A549 treated with Hydrocortisone at 1 μM for 4 hours (cell line): ENCODE measurements at places on chromosomes 1 and 21. TPM values are rescaled to one million over a fixed set of nuclear protein-coding genes. Genes with fewer than 3 reads are reported as not detected.

FCAMR gene
- 0.08 TPM in 1 of 5 replicates, not detected in the others for total RNA-seq

FMOD gene
- 0.03 to 0.06 TPM (median 0.06 TPM) in 3 of 5 replicates, not detected in the others for total RNA-seq

DFFB gene
- total RNA-seq: 3.1 to 4.1 TPM (median 3.5 TPM) in 5 replicates

GSTM1 gene
- total RNA-seq: not detected in 5 replicates

KRTAP10-5 gene
- total RNA-seq: not detected in 5 replicates

CCNL2 gene
- total RNA-seq: 42.3 to 54.3 TPM (median 50.5 TPM) in 5 replicates

TRIM46 gene
- 1.7 to 2.9 TPM (median 2.7 TPM) in 5 replicates for total RNA-seq

C8A gene
- total RNA-seq: not detected in 5 replicates

SPOCD1 gene
- total RNA-seq: 3.6 to 4.9 TPM (median 3.9 TPM) in 5 replicates

RLF gene
- 4.5 to 6.9 TPM (median 5.6 TPM) in 5 replicates for total RNA-seq

KCNJ15 gene
- 0.03 to 0.21 TPM in 2 of 5 replicates, not detected in the others for total RNA-seq

C1orf53 gene
- 4.1 to 8.6 TPM (median 7.0 TPM) in 5 replicates for total RNA-seq

TMPRSS2 gene
- 0.06 to 0.10 TPM (median 0.09 TPM) in 5 replicates for total RNA-seq

CSMD2 gene
- not detected in 5 replicates for total RNA-seq

SPRR2G gene
- total RNA-seq: not detected in 5 replicates

LCE3E gene
- total RNA-seq: 0.30 TPM in 1 of 5 replicates, not detected in the others

PIK3C2B gene
- 5.6 to 8.6 TPM (median 6.9 TPM) in 5 replicates for total RNA-seq

NHLH1 gene
- 0.35 to 0.76 TPM (median 0.42 TPM) in 5 replicates for total RNA-seq

MASP2 gene
- total RNA-seq: 0.07 to 0.30 TPM (median 0.15 TPM) in 5 replicates
